ENCODE measurements at places on chromosomes 1 and 21.

GRCh38 chr1:13570924-13571323, 12.7 kb upstream of the PDPN start:
- DNase-seq: no peak

DNA sequence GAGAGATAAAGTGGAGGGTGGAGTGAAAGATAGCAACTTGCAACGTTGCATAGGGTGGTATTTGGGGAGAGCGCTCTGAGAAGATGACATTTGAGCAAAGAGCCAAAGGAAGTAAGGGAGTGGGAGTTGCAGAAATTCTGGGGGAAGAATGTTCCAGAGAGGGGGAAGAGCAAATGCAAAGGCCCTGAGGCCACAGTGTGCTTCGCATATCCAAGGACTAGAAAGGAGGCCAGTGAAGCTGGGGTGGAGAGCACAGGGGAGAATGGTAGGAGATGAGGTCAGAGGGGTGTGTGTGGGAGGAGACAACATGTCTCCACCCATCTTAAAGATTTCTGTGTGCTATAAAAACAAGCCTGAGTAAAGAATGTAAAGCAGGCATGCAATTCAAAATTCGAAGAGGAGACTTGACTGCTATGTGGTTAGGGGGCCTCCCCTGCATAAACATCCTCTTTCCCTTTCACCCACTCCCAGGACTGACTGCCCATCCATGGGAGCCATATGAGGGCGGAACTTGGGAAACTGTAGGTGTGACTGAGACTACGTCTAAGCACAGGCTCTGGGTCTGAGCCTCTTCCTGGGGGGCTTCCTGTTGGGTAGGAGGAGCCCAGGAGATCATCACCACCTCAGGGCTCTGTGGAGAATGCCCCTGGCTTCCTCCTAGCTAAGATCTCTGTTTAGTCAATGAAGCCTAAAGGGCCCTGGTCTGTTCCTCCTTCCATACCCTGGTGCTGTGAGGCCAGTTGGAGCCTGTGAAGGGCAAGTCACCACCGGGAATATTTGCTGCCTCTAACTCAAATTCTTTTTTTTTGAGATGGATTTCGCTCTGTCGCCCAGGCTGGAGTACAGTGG, 2.9 kb upstream of the CLIC4 start:
- DNase-seq: no peak

- no peak for DNase-seq
Measured at GRCh38 chr1:227131193-227131592, 187.1 kb downstream of the CDC42BPA start.

DNA sequence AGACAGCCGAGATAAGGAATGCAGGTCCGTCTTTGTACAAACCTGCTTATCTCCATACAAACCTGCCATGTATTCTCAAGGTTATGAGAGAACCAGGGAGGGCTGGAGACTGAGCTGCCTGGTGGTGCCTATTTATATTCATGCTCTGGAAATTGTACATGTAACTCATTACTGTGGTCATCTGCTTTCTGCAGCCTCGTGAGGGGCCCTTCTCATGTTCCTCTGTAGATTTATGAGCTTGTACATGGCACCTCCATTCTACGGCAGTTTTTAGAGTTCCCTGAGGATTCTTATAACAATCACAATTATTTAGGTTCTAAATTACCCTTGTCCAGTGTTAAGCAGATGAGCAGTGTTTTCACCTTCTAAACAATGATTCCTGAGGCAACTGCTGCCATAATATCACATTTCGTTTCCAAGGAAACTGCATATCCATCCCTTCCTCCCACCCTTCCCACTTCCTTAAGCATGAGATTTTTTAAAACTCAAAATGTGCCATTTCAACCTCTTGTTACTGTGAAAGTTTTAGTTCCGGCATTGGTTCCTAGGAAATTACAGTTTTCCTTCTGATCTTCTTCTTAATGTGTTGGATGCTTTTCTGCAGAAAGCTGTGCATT, 112.1 kb downstream of the ST6GALNAC3 start:
- no peak for DNase-seq

GRCh38 chr21:25501462-25501861, 105.8 kb downstream of the MRPL39 start:
- DNase-seq: no peak
